SHP77 (cell line): ENCODE measurements at places on chromosomes 3 and 15.

DNA sequence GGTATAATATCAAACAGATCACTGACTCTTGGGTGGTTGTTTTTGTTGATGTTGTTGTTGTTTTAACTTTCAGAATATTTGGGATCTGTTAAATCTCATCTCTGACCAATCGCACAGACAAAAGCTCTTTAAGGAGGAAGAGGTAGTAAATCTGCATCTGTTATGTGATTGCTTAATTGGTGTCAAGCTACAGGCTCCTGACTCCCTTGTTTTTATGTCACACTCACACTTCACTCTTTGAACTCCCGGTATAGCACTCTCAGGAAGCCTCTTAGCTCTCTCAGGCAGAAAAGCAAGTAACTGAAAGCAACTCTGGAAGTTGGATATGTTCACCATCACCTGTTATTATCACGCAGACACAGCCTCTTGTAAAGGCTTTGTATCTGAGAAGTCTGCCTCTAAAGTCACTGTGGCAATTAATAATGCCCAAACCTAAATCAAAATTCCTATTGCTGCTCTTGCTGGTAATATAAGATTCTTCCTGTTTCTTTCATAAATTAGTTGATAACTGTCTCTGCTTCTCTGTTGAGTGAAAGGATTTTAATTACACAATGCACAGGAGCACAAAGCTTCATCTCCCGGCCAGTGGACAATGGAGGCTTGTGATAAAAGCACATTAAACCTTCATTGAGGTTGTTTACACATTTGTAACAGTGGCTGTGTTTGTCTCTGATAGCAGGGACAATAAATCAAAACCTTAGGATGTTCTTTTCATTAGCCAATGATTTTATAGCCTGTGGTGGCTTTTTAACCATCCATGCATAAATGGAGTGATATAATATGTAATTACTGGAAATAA, 576.7 kb downstream of the MFSD1 start:
- DNase-seq: no peak

DNA sequence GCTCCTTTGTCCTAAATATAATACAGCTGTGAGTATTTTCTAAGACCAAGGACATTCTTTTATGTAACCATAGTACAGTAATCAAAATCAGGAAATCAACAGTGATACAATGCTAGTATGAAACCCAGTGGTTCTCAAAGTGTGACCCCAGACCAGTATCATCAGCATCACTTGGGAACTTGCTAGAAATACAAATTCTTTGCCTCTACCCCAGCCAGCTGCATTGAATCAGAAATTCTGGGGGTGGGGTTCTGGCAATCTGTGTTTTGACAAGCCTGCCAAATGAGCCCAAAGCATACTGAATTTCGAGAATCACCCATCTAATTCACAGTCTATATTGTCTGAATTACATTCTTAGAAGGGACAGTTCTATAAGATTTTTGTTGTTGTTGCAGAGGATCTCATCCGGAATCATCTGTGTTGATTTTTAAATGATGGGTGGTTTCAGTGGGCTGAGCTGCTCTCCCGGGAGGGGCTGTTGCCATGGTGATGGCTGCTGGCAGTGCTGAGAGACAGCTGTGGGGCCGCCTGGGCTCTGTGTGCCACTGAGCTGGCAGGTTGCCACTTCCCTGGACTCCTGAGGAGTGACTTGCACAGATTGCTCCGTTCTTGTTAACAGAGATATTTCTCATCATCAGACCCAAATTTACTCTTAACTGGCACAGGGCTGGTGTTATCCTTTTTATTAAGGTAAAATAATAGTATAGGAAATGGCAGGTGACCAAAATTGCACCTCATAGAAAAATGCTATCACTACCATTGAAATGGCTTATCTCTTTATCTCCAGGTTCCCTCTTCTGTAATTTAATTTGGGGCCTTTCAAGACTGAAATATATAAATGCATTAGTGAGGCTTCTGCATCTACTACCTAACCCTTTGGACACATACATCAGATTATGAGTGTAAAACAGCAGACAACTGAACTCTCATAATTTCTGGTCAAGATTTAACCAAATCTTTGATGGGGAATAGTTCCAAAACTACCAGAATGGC, 56.5 kb downstream of the NEK11 start:
- DNase-seq: peak; percentile 85

- DNase-seq: no peak
Measured at GRCh38 chr3:186320862-186321568, 41.0 kb downstream of the DGKG start.

DNA sequence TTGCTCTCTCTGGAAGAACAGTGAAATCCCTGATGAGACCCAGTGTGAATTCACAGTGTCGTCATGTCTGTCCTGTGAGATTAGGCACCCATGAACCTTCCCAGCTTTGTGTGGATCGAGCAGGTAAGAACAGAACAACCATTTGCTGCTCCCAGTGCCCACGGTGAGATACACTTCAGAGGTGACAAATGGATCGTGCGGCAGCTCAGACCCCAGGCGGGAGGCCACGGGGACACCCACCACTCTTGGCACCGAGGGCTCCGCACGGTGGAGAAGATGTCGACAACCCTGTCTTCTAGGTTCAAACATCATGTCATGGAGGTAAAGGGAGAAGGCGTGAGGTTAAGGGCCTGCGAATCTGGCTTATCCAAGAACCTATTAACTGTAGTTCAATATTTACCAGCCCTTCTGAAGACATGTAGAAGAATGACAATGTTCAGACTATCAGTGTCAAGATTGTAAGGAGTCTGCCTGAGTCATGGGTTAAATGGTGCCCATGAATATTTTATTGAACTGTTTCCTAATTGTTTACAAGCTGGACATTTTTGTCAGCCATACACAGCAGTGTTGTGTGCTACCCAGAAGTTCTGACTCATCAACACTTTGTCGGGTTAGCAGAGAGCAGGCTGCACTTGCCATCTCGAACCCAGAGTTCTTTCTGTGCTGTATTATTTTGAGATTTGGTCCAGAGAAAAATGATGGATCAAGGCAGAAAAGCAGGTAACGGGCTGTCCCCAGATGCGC, 15.5 kb upstream of the PCSK6 start:
- DNase-seq: no peak

- DNase-seq: no peak
Measured at GRCh38 chr3:151592287-151592686, 131.4 kb upstream of the IGSF10 start.

DNA sequence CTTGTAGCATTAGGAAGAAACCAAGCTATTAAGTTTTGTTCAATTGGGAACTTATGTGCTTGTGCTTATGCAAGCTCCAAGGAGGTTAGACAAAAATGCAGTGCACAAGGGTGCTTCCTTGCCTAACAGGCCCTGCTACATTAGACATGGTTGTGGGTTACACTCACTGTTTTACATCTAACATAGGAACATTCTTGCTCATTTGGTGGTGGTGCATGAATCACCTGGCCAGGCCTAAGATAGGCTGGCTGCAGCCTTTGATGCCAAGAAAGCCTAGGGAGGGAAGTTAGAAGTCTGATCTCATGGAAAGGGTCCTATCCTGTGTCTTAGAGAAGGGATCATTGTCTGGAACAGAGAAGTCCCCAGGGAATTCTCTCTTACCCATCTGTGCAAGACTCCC, 43.5 kb downstream of the CA12 start:
- no peak for DNase-seq

DNA sequence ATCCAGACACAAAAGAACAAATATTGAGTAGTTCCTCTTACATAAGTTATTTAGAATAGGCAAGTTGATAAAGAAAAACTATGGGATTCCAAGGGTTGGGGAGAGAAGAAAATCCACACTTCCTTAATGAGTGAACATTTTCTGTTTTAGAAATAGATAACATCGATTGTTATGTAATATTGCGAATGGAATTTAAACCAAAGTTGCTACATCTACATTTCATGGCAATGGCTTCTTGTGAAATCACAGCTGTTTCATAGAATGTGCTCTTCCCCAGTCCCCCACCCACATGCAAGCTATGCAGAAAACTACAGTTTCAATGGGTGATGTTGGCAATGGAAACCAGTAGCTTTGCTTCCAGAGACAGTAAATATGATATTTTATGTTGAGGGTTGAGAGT, 1639.5 kb downstream of the SI start:
- DNase-seq: no peak
